ENCODE measurements at places on chromosomes 2 and 18. TPM values are rescaled to one million over a fixed set of nuclear protein-coding genes. Genes with fewer than 3 reads are reported as not detected.

Gene TMEM200C
- total RNA-seq = not detected

- H3K4me1 ChIP-seq = peaks cover 20% of the 10 kb centered on the region
- H3K27ac ChIP-seq = no peak within 1 kb of the TSS
Measured at GRCh38 chr2:24049485-24050021, at the start of gene FKBP1B. TSS of gene FKBP1B (plus strand) at chr2:24049741. CDS start at chr2:24049850, 109 bp downstream.

- no peaks in the 10 kb centered on the region for H3K27me3 ChIP-seq
- H3K36me3 ChIP-seq = no peaks in the 10 kb centered on the region
- DNase-seq = no peak
- H3K4me3 ChIP-seq = no peak overlapping the region
Measured at GRCh38 chr2:1826226-1826905, 82.1 kb upstream of the PXDN start.

Gene ITPRIPL1
- total RNA-seq = 20.5 TPM

- no peaks in the 10 kb centered on the region for H3K4me1 ChIP-seq
- no peaks in the 10 kb centered on the region for H3K36me3 ChIP-seq
- H3K27me3 ChIP-seq = no peaks in the 10 kb centered on the region
- DNase-seq = no peak
Measured at GRCh38 chr2:23692851-23693605, 233.9 kb downstream of the ATAD2B start.

Gene DSEL
- 0.38 TPM for total RNA-seq

Gene UGT1A4
- not detected for total RNA-seq

DNA sequence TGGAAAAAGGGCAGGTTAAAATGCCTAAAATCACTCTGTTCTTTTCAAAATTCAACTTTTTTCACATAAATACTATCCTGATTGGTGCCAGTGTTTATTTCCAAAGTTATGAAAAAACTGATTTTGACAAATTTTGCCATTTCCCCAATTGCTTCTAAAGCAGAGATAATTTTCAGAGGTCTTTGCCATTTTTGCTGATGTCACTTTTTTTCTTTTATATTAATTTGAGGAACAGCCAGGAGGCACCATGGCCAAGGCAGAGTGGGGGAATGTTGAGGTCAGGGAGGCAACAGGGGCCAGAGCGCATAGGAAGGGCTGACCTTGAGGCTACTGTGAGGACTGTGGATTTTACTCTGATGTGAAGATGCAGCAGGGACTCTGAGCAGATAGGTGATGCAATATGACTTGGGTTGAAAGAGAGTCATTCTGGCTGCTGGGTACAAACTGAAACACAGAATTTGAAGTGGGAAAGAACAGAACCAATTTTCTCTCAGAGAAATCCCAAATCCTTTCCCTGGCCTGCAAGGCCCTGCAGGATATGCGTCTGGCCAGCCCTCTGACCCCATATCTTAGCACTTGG lies 75.1 kb upstream of the LDAH start:
- H3K4me3 ChIP-seq = no peak overlapping the region
- H3K27me3 ChIP-seq = no peaks in the 10 kb centered on the region
- no peak overlapping the region for H3K27ac ChIP-seq
- no peaks in the 10 kb centered on the region for H3K4me1 ChIP-seq
- H3K36me3 ChIP-seq = no peaks in the 10 kb centered on the region

Gene KIF1A
- not detected for total RNA-seq

Data from natural killer cell (primary cell).